Tracheal epithelial cell (primary cell): ENCODE measurements at places on chromosomes 5 and 9. TPM values are rescaled to one million over a fixed set of nuclear protein-coding genes. Genes with fewer than 3 reads are reported as not detected.

BRD3 gene
- 6.5 and 7.2 TPM in 2 replicates for total RNA-seq

ZDHHC11 gene
- total RNA-seq = 0.43 and 0.72 TPM in 2 replicates

THOC3 gene
- total RNA-seq = 135 and 150 TPM in 2 replicates

TAF11L10 gene
- total RNA-seq = not detected in 2 replicates
